Naive thymus-derived CD4-positive, alpha-beta T cell (primary cell): ENCODE measurements at places on chromosomes 2 and 18. TPM values are rescaled to one million over a fixed set of nuclear protein-coding genes. Genes with fewer than 3 reads are reported as not detected.

The SIX3 gene
- not detected for total RNA-seq

The CLK1 gene
- 915 TPM for total RNA-seq

DNA sequence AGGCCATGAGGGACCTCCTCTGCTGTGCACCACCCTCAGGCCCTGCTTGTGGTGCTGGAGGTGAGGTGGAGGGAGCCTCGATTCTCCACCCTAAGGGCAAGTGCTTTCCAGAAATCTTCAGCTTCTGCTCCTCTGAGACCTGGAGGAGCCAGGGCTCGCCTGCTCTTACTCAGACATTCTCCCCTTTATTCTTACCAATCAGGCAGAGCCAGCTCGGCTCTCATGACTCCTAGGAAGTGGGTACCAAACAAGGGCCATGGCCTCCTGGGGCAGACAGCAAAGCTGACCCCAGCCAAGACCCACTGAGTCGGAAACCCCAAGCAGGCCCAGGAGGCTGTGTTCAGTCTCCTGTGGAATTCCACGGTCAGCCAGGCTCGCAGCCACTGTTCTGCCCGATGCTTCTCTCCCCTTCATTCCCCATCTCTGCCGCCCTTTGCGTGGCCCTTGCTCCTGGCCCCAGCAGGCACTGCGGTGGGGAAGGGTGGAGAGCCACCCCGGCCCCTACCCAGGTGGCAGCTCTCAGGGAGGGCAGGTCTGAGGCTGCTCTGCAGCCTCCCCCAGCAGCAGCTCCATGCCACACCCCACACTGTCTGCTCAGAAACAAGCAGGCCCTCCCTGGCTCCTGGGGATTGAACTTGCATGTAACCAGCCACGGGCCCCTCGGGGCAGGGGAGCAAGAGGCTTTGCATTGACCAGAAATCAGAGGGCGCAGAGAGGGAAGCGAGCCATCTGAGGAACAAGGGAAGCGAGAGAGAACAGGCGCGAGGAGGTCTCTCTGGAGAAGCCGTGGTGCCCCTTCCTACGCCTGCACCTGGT is 24.0 kb downstream of the HS1BP3 start:
- DNase-seq: no peak

DNA sequence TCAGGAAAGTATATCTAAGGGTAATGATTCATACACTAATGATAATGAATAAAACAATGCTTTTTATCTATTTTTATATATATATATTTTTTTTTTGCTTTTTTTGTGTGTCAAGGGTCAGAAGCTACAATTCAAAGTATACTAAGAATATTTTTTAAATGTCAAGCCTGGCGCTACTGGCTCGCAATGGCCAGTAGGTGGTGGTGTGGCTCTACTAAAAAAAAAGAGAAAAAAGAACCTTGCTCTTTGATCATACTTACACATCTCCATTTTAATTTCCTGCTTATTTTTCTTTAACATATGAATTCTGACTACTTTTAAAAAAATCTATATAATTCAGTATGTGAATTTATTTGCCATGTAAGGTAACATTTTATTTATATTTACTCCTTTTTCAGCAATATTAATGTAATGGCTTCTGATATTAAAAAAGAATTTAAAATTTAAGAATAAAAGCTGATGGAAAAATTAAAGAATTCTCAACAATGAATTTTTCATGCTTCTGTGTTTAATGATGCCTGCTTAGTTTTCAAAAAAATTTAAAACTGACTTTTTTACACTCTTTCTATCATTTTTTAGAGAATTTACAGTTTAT is 232.9 kb downstream of the GULP1 start:
- DNase-seq: peak; percentile 24

GRCh38 chr18:9659499-9660375 is 45.4 kb upstream of the PPP4R1 start:
- no peak for DNase-seq

GRCh38 chr2:159468257-159468656 is 148.1 kb downstream of the BAZ2B start:
- no peak for DNase-seq
